ENCODE measurements at places on chromosomes 6 and 20.
A peak's percentile ranks its signal among the peaks of the same experiment; 100 is the strongest.

DNA sequence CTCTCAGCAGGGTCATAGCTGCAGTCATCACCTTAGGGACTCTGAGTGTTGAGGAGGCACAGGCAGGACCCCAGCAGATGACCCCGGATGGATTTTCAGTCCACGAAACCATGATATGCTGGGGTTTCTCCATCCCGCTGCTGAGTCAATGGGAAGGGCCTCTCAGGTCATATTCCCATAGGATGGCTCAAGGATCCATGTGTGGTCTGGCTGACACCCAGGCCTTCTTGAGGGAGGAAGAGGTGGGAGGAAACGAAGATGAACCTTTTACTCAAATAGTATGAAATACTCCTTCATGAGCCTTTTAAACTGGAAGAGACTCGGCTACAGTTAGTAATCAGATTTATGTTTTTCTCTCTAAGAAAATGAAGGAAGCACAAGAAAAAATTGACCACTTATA lies 10.3 kb upstream of the RALY start:
- no peak for DNase-seq

- DNase-seq: no peak
Observed at GRCh38 chr6:129497481-129498441, 212.2 kb downstream of the ARHGAP18 start.

DNA sequence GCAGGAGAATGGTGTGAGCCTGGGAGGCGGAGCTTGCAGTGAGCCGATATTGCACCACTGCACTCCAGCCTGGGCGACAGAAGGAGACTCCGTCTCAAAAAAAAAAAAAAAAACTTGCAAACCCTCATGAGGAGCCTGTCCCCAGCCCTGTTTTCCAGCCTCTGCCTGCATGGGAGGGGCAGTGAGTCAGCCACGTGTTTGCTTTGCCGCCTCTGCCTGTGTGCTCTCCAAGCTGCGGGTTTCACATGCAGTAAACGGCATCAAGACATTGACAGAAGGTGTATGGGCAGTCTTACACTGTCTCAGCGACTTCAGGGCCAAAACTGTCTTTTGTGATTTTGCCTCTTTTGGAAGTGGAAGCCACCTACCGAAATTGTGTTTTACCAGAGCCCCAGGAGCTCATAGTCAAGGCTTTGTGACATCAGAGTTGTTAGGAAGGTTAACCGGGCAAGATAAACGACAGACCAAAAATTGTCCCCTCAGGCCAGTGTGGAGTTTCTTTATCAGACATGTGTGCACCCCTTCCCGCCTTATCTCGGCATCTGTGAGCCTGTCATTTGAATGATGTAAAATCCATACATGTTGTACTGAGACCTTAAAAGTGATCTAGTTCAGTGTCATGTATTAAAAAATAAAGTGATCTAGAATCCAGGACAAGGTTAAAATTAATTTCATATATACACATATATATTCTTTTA lies 52.9 kb downstream of the RPP40 start:
- no peak for DNase-seq

GRCh38 chr6:169156108-169156792 lies 97.4 kb downstream of the THBS2 start:
- DNase-seq: no peak

GRCh38 chr6:30964075-30964474 lies 19.4 kb upstream of the MUC21 start:
- DNase-seq: no peak

GRCh38 chr6:96465321-96465903 lies 56.2 kb upstream of the UFL1 start:
- no peak for DNase-seq

DNA sequence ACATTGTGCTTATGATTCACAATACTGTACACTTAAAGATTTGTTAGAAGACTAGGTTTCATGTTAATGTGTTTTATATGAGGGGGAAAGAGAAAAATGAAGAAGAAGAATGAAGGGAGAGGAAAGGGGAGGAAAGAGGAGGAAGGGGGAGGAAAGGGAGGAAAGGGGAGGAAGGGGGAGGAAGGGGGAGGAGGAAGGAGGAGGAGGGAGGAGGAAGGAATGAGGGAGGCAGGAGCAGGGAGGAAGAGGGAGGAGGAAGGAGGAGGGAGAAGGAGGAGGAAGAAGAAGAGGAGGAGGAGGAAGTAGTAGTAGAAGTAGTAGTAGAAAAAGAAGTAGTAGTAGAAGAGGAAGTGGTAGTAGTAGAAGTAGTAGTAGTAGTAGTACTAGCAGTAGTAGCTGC lies 70.6 kb downstream of the COL21A1 start:
- no peak for DNase-seq

DNA sequence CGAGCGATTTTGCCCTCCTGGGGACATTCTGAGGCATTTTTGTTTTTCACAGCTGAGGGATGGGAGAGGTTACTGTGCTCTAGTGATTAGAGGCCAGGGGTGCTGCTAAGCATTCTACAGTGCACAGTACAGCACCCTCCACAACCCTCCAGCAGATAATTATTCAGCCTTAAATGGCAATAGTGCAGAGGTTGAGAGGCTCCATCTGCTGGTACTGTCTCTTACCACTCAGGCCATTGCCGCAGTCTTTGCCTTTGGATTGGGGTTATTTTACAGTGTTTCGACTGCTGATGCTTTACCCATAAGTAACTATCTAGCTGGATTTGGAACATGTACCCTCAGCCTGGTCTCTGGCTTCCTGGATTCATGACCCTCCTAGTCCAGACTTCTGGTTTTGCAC lies 705.3 kb downstream of the KIF16B start:
- no peak for DNase-seq

GRCh38 chr6:388202-388903 lies 3.2 kb upstream of the IRF4 start:
- no peak for DNase-seq

- DNase-seq: peak; percentile 26
Observed at GRCh38 chr6:3337521-3338350, 79.0 kb downstream of the PSMG4 start.

DNA sequence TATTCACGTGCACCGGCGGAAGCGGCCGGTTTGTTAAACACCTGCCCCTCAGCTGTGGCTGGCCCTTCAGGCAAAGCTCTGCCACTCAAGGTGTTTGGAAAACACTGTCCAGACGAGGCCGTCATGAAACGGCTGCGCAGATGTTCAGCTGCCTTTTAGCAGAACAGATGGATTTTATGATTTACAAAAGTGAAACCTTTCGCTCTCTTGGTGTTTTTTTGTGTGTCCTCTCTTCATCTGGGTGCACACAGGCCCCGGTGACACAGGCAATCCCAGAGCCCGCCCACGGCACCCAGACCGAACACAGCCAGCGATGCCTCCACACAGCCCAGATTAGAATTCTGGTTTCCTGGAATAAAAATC lies 397.0 kb downstream of the SMOC2 start:
- DNase-seq: no peak

GRCh38 chr20:24972341-24972740 lies 20.2 kb downstream of the APMAP start:
- DNase-seq: no peak

DNA sequence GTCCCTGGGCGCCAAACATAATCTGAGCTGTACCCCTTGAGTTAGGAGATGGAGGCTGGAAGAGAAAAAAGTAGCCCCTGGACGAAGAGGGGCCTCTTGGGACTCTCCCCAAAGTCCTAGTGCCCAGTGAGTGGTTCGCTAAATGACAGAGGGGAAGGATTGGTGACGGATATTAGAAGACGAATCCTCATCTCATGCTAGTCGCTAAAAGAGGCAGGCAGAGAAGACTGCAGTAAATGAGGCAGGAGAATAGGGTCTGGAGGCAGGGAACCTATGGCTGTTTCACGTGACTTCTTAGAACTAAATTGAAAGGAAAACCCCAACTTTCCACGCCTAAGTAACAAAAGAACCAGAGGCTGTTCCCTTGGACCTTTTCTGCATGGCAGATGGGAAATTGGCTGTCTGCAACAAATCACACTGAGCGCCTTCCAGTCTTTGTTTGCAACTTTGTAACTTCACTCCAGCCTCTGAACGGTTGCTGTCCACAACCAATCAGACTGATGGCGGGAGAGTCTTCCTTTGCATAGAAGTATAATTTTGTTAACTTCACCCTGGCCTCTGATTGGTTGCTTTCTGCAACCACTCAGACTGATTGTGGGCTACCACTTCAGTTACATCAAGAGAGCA lies 731 bp upstream of the RBL1 start:
- no peak for DNase-seq

GRCh38 chr20:732727-733126 lies 35.6 kb downstream of the SLC52A3 start:
- DNase-seq: no peak

GRCh38 chr6:85185977-85186376 lies 263.9 kb upstream of the NT5E start:
- no peak for DNase-seq

GRCh38 chr20:47795214-47795907 lies 10.1 kb upstream of the SULF2 start:
- DNase-seq: no peak

DNA sequence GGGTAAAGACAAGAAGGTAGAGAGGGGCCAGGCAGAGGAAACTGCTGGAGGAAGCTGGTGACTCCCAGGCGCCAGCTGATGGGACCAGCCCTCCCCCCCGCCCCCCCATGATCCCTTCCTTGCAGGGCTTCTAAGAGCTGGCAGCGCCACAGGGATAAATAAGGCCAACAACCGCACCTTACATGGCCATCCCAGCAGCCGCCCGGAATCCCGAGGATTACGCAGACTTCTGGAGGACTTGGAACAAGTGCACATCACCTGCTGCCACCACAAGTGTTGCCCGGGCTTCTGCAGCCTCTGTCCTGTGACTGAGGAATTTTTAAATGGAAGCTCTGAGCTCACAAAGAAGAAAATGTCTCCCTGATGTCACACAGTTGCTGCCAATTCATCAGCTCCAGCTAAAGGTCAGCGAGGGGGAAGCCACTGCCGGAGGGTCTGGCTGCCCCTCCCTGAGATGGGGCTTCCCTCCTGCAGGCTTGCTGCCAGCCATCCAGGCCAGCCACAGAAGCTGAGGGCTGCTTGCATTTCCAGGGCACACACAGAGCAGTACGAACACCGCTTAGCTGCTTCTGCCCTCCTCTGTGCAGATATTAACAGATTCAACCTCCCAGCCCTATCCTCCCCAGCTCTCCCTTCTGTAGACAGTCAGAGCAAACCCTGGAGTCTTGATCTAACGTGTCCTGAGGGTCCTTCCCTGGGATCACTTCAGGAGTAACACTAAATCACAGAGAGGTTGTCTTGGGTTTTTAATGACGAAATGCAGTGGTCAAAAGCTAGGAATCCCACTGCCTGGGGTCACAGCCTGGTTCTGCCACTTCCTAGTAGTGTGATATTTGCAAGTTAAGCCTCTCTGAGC lies 38.6 kb upstream of the PIM1 start:
- DNase-seq: no peak

GRCh38 chr20:50286609-50287008 lies 96.0 kb downstream of the CEBPB start:
- DNase-seq: no peak

DNA sequence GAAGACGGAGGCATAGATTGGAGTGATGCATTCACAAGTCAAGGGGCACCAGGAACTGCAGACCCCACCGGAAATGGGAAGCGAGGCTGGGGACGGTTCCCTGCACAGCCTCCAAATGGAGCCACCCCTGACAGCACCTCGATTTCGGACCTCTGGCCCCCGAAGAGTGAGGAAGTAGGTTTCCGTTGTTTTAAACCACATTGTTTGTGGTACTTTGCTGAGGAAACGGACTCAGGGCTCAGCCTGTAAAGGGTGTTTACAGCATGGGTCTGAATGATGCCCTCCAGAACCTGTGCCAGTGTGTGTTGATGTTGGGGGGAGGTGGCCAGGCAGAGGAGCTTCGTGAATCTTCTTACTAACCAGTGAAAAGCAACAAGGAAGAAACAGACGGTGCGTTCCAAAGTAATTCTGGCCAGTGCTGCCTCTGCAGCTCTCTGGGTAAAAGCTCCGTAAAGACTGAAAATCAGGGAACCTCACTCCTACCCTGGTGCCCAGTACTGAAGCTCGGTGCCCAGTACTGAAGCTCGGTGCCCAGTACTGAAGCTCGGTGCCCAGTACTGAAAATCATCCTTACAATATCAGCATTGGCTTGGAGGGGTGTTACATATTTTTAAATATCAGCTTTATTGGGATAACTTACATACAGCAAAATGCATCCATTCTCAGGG lies 30.1 kb upstream of the CCR6 start:
- DNase-seq: no peak

- no peak for DNase-seq
Observed at GRCh38 chr20:50313827-50314677, 123.4 kb downstream of the CEBPB start.

DNA sequence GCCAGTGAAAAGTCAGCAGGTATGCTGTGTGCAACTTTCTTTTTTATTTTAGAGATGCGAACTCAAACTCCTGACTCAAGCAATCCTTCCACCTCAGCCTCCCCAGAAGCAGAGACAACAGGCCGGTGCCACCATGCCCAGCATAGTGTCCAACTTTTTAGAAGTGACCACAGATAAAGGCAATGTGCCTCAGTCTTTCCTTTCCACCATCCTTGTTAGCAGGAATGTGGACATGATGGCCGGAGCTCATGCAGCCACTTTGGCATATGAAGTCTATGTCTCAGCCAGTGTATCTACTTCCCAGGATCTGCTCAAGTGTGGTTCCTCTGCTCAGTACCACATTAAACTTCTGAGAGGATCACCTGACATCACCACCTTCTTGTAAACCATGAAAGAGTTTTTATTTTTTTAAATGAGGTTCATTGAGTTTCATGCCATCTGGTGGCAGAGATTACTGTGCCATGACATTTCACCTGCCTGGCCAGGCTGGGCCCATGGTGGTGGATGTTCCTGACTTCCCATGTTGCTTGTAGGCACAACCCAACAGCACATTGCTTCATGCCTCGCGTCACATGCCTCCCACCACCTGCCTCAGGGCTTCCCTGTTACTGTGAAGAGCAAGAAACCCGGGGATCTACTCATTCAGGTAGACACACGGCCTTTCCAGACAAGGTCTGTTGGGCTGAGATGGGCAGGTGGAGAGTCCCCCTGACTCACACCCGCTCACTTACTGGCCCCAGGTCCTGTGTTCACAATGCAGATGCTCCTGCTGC lies 216.5 kb downstream of the LY86 start:
- DNase-seq: no peak

DNA sequence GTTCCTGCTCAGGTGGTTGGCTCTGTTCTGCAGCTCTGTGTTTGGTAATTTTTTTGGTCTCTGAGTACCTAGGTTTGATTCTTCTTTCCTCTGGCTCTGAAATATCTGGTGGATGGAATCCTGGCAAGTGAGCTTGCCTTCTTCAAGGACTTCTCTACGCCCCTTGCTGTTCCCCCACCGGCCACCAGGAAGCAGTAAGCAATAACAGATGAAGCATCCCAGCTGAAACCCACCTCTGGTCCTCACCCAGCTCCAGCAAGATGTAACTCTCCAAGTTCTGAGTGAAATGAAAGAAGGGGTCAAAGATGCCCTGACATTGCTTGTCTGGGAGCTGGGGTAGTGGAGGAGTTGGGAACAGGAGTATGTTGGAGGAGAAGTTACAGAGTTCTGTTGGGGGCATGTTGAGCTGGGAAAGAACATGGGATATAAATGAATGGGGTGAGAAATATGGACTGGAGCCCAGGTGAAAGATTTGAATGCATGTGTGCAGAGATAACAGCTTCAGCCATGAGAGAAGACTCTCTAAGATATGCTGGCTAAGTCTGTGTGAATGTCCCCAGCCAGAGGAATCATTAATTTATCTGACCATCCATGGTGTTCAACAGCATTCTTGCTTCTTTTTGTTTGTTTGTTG lies 51.3 kb upstream of the GLP1R start:
- no peak for DNase-seq

All from RKO (cell line).